Activated CD4-positive, alpha-beta T cell treated with anti-CD3 and anti-CD28 coated beads for 36 hours (primary cell): ENCODE measurements at places on chromosomes 2 and 18.
A peak's percentile ranks its signal among the peaks of the same experiment; 100 is the strongest.

GRCh38 chr2:29123617-29124349, 8.6 kb downstream of the CLIP4 start:
- DNase-seq, result peak; percentile 24

DNA sequence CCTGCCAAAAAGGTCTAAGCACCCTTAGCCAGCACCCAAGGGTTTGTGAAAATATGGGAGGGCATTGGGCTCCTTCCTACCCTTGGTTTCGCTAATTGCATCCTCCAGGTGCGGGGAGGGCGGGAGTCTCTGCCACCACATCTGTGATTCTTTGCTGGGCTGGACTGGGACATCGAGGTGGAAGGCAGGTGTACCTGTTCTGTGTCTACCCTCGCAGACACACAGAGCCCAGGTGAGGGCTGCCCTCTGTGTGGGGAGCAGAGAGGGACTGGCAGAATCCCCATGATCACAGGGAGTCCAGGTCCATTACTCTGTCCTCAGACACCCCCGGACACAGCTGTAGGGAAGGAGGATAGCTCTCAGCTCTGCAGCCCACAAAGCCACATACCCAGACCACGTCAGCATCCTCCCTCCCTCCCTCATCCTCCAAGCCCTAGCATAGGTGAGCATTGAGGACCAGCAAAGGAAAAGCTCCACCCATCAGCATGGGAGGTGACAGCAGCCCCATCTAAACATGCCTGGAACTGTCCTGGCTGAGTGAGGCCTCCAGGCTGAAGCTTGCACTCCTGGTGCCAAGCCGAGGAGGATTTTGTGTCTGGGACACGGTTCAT, 49.8 kb downstream of the PLB1 start:
- DNase-seq, result peak; percentile 41

- no peak for DNase-seq
These were observed 34.5 kb downstream of the INSIG2 start for GRCh38 chr2:118122594-118123281.

DNA sequence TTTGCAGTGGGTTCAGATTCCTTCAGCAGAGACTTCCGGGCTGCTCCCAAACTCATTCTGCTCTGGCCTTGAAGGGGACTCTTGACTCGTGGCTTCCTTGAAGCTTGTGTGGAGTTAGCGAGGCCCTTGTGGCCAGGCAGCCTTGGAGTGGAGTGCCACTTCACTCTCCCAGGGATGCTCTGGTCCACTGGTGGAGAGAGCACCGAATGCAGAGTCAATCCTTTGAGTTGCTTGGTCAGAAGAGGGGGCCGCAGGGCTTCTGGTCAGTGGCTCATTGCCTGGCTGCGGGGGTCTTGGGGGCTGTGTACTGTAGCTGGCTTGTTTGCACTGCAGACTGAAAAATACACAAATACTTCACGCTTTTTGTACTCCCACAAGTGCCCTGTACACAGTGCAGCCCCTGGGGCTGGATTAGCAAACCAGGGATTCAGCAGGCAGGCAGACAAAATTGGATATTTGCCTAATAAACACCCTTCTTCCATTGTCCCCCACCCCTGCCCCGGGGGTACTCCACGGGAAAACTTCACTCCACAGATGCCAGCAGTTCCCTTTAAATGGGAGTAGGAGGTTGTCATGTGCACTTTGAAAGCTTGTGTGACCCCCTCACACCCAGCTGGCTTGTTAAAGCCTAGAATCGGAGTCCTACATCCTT, 3.2 kb downstream of the GLI2 start:
- DNase-seq, result no peak

DNA sequence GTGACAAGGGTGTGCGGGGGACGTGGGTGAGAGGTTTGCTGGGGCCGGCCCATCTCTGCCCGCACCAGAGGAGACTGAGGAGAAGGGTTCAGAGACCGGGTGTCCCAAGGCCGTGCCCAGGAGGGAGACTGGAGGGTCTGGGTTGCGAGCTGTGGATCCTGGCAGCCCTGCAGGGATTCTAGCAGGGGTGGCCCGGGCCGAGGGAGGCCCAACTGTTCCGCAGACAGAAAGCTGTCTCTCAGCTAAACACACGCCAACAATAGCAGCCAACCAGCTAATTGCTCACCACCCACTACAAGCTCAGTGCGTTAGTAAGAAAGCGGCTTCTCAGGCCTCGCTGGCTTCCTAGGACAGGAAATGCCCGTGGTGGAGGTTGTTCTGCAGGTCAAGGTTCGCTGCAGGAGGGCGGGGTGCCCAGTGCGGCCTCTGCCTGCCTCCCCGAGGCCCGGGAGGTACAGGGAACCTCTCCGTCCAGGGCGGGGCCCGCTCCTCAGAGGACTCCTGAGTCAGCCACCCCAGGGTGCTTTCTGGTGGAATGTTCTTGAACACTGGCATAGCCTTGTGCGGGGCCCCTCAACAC, 282.0 kb upstream of the PXDN start:
- DNase-seq, result no peak

- no peak for DNase-seq
These were observed 312.1 kb upstream of the CHST9 start for GRCh38 chr18:27497246-27497645.

DNA sequence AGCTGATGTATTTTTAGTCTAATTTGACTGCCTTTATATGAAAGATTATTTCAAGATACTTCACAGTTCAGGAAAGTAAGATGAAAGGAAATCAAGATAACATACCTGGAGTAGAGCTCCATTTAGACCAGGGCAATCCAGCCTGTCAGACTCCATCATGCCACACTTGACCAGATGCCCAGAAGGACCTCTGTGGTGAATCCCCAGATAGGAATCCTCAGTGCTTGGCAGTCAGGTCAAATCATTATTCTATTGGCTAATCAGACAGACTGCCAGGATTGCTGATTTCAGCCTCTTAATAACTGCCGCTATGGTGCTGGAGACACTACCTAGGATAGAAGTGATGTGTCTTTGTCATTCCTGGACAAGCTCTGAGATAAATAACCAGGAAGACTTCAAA, 404.2 kb downstream of the STK39 start:
- no peak for DNase-seq

GRCh38 chr2:226600184-226600583, 199.4 kb downstream of the IRS1 start:
- DNase-seq, result no peak

DNA sequence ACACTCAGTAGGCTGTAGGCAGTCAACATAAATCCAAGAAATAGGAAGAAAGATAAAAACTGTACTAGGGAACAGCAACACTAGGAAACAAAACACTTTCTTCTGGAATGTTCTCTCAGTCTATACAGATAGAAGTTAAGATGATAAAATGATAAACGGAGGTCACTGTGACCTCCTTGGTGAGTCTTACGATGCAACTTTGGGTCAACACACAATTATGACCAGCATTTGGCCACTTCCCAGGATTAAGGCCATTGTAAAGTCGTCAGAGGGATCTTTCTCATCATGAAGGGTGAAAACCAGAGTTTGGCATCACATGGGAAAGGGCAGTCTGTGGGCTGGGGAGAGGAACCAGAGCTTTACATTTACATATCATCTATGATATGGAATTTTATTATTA, 33.4 kb downstream of the LAMA3 start:
- no peak for DNase-seq

DNA sequence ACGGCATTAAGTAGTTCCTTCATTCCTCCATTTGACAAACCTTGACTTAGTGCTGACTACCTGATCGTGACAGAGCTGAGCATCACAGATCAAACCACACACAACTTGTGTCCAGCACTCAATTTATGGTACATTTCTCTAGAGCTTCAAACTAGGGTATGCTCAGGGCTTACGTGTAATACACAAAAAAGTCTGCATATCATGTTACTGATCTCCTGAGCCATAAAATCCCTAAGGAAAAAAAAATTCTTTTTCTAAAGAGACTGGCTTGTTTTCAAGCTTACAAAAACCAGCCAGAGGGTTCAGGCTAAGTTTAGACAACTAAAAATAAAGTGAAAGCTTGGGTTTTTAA, 88.0 kb upstream of the ALKAL2 start:
- DNase-seq, result no peak
